ENCODE measurements at places on chromosomes 6 and 20. TPM values are rescaled to one million over a fixed set of nuclear protein-coding genes. Genes with fewer than 3 reads are reported as not detected.

DNA sequence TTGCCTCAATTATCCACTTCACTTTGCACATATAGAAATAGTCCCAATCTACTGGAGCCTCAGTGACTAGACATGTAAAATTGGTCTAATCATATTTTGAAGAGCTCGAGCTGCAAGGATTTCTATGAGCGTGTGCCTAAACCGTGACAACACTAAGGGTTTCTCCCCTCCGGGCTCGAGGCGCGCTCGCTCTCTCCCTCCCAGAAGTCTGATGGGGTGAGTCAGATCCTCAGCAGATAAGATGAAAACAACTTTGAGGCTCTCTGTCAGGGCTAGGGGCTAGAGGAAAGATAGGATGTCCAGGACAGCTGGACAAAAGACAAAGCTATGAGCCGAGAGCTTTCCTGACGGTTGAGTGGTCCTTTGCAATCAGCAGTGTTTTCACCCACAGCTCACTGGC, 16.8 kb downstream of the GNAS-AS1 start:
- peaks cover 7% of the 10 kb centered on the region for H3K27me3 ChIP-seq
- H3K4me1 ChIP-seq, result no peaks in the 10 kb centered on the region
- H3K4me3 ChIP-seq, result no peak overlapping the region
- H3K27ac ChIP-seq, result no peak overlapping the region
- no peak for DNase-seq

The MYH7B gene
- 0.64 TPM for total RNA-seq

GRCh38 chr20:23087587-23088251, 1.6 kb upstream of the CD93 start:
- peak overlapping the region; percentile 65 for H3K27ac ChIP-seq
- DNase-seq, result no peak
- no peaks in the 10 kb centered on the region for H3K27me3 ChIP-seq
- no peaks in the 10 kb centered on the region for H3K36me3 ChIP-seq
- no peaks in the 10 kb centered on the region for H3K4me1 ChIP-seq

GRCh38 chr6:35023091-35024000, 117.8 kb downstream of the TCP11 start:
- peak overlapping the region; percentile 91 for H3K27ac ChIP-seq
- no peak overlapping the region for H3K4me3 ChIP-seq
- no peaks in the 10 kb centered on the region for H3K27me3 ChIP-seq
- H3K4me1 ChIP-seq, result peaks cover 53% of the 10 kb centered on the region
- no peak for DNase-seq

- no peaks in the 10 kb centered on the region for H3K36me3 ChIP-seq
- H3K27ac ChIP-seq, result peak overlapping the region; percentile 72
- no peak overlapping the region for H3K4me3 ChIP-seq
- peaks cover 13% of the 10 kb centered on the region for H3K27me3 ChIP-seq
- H3K4me1 ChIP-seq, result peaks cover 16% of the 10 kb centered on the region
- peak; percentile 7 for DNase-seq
Measured at GRCh38 chr20:63968136-63968927, 1.4 kb downstream of the ZNF512B start.

DNA sequence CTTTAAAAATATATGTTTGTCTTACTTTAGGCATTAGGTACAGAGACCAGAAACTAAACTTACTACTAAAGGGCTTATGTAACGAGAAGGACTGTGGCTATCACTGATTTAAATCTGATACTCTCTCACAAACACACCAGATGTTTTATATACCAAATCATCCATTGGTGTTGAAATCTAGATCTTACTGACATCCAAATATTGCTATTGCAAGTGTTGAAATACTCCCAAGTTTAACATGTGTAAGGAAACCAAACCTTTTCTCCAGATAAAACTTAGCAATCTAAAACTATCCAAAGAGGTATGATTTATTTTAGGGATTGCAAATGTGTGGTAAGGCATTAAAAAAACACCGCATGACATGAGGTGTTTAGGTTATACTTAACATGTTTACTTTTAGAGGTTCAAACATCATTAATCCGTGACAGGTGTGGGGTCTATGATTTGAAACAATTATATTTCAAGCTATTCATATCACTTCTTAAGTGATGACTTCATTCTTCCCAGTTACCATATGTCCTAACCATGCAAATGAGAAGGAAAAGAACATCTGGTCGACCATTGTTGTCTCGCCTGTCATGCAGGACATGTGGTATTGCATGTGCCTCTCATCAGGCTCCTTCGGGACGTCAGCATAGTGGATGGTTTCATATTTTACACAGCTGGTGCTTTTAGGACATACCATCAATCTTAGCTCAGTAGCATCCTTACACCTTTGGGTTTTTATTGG, 168.3 kb upstream of the SPACA1 start:
- H3K27me3 ChIP-seq, result peaks cover 14% of the 10 kb centered on the region
- no peaks in the 10 kb centered on the region for H3K36me3 ChIP-seq
- no peaks in the 10 kb centered on the region for H3K4me1 ChIP-seq
- no peak overlapping the region for H3K4me3 ChIP-seq

DNA sequence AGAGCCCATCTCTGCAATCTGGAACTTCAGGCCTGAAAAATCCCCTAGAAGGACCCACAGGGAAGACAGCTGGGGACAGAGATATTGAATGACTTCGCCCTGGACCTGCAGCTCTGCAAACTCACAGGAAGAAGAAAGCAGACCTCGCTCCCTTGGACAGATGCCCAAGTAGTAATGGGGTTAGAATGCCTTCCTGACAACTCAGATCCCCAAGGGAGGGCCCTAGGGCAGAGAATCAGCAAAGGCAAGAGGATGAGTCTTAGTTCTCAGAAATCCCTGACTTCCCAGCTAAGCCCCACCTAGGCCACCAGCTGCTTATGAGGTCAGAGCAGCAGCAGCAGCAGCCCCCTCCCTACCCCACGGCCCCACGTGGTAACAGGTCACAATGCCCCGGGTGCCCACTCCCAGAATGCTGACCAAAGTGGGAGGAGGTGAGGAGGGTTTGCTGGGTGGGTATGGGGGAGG, at the start of gene C20orf141:
C20orf141 (plus strand) TSS at position 401 of the 465 bp plus-strand sequence. CDS start 198 bp downstream, outside the sequence.
- H3K27ac ChIP-seq, result no peak within 1 kb of the TSS
- H3K4me1 ChIP-seq, result no peaks in the 10 kb centered on the region
- no peaks in the 10 kb centered on the region for H3K36me3 ChIP-seq
- H3K4me3 ChIP-seq, result no peak within 1 kb of the TSS
- peaks cover 34% of the 10 kb centered on the region for H3K27me3 ChIP-seq
- DNase-seq, result peak; percentile 27

GRCh38 chr6:56852260-56853010, 102.5 kb upstream of the BEND6 start:
- peak overlapping the region; percentile 69 for H3K27ac ChIP-seq
- no peaks in the 10 kb centered on the region for H3K27me3 ChIP-seq
- no peak overlapping the region for H3K4me3 ChIP-seq
- no peaks in the 10 kb centered on the region for H3K4me1 ChIP-seq
- H3K36me3 ChIP-seq, result no peaks in the 10 kb centered on the region

The HLA-DQB1 gene
- total RNA-seq, result 0.14 TPM

DNA sequence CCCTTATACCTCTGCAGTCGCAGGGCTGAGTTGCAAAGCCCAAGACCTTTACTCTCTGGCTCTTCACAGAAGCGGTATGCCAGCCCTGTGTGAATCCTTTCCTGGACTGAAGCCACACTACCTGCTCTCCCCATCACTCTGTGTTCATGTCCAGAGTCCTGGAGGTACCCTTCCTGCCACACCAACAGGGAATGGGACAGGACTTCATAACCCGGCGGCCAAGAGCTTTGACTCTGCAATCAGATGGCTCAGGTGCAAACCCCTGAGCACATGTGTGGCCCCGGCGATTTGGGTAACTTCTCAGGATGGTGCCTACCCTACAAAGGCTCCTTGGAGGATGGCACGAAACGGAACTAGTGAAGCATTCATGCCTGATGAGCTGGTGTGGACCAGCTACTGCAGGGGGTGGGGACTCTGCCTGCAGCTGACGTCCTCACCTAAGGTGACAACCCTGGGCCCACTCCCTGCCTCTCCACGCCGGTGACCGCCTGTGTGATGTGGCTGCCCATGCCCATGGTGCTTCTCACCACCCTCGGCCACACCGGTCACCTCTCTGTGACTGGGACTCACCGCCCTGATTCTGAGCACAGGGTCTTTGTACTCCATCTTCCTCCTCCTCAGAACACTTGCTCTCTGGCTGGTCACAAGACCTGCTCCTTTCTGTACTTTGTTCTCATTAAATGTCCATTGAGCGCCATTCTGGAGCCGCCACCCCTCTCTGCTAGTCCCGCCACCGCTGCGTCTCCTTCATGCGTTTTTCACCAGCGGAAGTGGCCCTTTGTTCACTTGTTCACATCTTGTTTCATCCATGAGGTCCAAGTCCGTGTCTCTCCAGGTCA, 116.7 kb downstream of the SULF2 start:
- H3K4me3 ChIP-seq, result no peak overlapping the region
- H3K27me3 ChIP-seq, result no peaks in the 10 kb centered on the region
- no peaks in the 10 kb centered on the region for H3K36me3 ChIP-seq

Data from transverse colon (tissue), 4 donors.